ENCODE measurements at places on chromosomes 1 and 21.

GRCh38 chr1:3790500-3790923, 5.8 kb downstream of the LRRC47 start:
- no peak for DNase-seq

DNA sequence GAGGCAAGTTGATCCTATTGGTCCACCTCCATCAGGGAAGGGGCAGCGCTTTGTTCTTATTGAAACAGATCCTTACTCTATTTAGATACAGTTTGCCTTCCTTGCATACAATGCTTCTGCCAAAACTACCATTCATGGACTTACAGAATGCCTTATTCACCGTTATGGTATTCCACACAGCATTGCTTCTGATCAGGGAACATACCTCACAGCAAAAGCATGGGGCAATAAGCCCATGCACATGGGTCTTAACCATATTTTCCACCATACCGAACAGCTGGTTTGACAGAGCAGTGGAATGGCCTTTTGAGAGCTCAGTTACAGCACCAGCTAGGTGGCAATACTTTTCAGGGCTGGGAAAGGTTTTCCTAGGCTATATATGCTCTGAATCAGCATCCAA, 544.8 kb upstream of the ADGRL4 start:
- DNase-seq, result no peak

GRCh38 chr1:116448785-116449385, 75.8 kb downstream of the ATP1A1 start:
- DNase-seq, result no peak

GRCh38 chr21:42608446-42608845, 45.0 kb upstream of the PDE9A start:
- no peak for DNase-seq

GRCh38 chr1:226821719-226822085, 48.7 kb upstream of the PSEN2 start:
- DNase-seq, result no peak

DNA sequence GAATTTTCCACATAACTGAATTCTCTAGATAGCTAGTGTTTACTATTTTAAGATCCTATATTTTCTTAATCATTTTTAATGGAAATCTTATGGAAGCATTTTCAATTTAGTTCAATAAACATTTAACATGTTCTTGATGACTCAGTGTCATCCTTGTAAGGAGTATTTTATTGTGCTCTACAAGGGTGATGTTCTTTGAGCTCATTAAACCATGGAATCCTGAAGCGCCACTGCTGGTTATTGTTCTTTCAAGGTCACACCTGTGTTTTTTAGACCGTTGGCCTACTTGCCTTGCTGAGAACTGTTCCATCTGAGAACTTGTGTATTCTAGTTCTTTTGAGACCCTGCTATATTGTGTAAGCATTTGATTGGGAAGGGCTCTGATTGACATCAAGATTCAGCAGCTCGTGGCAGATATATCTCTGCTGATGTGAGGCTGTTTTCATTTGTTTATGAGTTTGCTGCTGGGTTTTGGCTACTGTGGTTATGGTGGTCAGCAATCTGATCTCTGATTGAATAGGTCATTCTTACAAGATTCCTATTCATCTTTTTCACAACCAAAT, 132.0 kb downstream of the GIPC2 start:
- DNase-seq, result no peak

GRCh38 chr1:110144366-110144765, 5.9 kb upstream of the SLC6A17 start:
- DNase-seq, result no peak

DNA sequence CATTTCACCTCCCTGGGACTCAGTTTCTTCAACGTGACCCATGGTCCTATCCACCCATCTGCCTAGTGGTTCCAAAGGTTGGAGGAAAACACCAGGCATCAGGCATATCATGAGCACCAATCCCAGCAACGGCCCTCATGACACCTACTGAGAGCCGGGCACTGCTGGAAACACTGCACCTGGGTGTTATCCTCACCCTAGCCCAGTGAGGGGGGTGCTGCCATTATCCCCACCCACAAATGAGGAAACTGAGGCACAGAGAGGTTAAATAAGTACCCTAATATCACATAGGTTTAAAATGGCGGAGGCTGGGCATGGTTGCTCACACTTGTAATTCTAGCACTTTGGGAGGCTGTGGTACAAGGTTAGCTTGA, 206.9 kb downstream of the MATN1 start:
- no peak for DNase-seq

Data from anterior cingulate cortex (tissue), 58 donors.